ENCODE measurements at places on chromosomes 16 and 17.

- no peak for DNase-seq
These were observed 162.4 kb upstream of the FAM20A start for GRCh38 chr17:68763562-68763961.

DNA sequence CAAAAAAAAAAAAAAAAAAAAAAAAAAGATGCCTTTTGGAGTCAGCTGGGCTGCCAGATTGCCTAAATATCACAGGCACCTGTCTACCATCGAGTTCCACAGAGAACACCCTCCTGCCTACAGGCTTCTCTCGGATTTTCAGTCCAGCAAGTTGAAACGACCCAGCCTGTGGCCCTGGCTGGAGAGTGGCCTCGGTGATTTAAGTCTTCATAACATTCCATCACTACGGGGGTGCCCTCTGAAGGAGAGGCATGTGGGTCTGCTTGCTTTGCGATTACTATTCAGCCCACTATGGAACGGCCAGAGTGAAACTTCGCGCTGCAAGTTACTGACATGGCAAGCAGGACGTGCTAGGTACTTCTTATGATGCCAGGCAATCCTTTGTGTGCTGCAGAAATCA lies 42.8 kb downstream of the MARCHF10 start:
- DNase-seq = no peak

DNA sequence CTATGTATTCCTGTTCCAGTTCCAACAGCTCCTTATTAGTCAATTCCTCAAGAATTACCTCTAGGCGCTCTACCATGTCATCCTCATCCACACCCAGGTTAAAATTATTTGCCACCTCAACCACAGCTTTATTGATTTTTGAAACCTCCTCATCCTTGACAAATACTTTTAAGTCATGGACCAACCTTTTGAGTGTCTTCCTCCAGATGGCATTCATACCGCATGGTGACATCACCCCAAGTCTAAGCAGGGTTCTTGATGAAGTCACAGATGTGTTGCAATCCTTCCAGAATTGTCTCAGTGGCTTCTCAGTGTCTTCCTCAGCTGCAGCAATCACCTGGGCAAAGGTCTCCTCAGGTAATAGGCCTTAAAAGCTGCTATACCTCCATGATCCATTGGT lies 40.1 kb downstream of the BCL7C start:
- DNase-seq = no peak

DNA sequence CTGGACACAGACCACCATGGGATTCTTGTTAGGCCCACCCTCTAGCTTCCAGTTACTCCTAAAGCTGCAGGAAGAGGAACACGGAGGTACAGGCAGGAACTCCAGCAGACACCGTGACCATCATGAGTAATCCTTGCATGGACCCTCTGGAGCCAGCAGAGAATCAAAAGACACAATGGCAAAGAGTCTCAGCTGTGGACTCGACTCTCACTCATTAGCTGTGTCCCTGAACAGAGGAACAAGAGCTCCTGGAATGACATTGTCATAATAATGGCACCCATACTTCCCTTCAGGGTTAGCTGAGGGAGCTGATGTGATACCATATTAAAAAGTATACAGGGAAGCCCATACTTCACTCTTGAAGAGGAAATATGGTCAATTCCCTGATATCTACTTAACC lies 176.3 kb upstream of the ASIC2 start:
- DNase-seq = peak; percentile 11

DNA sequence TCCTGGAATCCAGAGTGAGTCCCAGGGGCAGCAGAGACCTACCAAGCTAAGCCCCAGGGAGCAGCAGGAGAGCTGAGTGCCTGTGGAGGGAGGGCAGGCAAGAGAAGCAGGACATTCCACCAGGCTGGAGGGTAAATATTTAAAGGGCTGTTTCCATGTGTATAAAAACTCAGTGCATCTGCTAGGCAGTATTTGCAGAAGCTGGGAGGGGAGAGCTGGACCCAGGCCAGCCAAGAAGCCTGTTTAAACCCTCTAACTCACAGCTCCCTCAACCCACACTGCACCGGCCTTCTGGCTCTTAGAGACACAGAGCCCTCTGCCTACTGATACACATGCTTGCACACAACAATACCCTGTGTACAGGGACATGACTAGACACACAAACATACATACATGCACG lies 22.5 kb upstream of the TMEM132E start:
- no peak for DNase-seq

DNA sequence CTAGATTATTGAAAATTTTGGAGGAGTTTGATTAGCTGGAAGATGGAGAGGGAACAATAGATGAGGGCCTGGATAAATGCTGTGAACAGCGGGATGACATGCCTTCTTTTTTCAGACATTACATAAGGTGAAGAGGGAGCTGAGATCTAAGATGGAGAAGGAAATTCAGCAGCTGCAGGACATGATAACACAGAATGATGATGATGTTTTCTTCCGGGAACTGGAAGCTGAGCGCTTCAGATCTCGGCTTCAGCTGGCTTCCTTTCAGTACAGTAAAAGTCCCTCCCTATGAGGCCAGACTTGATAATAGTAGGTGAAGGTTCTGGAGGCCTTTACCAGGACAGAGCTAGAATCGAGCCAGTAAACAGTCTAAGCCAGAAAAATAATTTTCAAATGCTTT lies 30.7 kb downstream of the CEP95 start:
- DNase-seq = no peak

DNA sequence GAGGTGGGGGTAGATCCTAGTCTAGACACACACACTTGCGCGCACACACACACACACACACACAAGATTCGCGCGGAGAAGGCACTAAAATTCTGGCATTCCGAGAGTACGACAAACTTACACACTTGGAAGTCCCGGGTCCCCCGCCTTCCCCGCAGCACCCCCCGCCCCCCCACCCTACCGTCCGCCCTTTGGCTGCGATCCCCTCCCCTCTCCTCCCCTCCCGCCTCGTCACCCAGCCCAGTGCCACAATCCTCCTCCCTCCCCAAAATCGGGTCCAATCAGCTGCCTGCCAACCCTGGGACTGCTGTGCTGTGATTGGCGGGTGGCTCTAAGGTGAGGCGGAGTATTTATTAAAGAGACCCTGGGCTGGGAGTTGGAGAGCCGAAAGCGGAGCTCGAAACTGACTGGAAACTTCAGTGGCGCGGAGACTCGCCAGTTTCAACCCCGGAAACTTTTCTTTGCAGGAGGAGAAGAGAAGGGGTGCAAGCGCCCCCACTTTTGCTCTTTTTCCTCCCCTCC lies at the start of gene SOX9:
SOX9 (plus strand) TSS at position 379 of the 522 bp plus-strand sequence. CDS start 372 bp downstream, outside the sequence.
- DNase-seq = peak; percentile 98

DNA sequence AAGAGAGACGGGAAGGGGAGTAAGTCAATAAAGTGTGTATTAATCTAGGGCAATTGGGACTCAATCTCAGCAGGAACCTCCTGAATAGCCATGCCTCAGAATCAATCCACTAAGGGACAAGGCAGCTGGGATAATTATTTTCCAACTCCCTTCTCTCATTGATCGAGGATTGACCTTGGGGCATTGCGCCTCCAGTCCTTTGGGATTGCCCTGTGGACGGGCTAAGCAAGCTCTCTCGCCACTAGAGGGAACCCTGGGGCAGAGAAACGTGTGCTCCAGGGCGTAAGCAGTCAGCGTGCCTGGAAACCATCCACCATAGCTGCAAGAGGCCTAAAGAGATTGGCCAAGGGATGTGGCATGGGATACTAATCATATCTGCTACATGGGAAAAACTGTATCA lies 53.9 kb upstream of the ERCC4 start:
- DNase-seq = peak; percentile 58

- no peak for DNase-seq
These were observed 65.3 kb downstream of the HS3ST3B1 start for GRCh38 chr17:14366199-14366598.

DNA sequence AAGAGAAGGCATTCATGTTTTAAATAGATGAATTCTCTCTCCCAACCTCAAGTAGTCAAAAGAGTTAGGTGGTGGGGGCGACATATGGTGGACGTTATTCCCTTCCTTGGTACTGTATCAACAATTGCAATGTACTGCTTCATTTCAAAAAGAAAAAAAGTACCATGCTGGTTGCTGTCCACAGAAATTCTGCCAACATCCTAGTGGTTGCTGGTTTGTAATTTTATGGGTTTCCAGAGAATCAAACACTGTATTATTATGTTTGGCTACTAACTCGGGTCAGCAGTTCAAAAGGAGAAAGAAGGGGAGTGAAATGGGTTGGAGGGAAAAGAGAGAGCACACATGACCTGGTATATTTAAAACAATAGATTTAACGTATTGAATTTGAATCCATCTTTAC lies 61.1 kb upstream of the KCNJ16 start:
- DNase-seq = no peak

- no peak for DNase-seq
These were observed 25.6 kb upstream of the PMFBP1 start for GRCh38 chr16:72197545-72197944.

DNA sequence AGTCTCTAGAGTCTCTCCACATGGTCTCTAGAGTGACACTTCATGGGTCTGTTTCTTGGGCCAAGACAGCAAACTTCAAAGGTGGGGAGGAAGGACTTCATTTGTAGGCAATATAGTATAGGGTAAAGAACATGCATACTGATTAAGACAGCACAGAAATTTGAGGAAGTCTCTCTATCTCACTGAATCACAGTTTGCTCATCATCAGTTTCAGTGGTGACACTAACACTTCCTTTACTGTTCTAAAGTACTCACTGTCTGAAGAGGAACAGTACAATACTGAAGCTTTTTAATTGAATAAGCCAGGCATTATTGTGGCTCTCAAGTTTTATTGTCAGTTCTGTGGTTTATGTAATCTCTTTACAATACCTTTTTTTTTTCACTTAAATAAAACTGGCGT lies 656.4 kb upstream of the CDH8 start:
- DNase-seq = no peak

DNA sequence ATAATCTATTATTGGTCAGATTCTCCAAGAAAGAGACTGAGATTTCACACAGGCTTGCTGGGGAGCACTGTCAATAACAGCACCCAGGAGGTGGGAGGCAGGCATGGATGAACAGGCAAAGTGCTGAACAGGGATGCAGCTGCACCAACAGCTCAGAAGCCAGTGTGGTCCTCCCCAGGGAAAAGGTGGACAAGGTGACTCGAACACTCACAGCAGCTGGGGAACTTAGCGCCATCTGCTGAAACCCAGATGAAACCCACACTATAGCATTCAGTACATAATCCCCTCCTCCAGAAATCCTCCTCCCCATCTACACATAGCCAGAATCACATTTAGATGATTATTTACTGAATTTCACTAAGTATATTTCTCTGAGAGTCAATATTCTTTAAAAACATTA lies 255.2 kb upstream of the WSB1 start:
- DNase-seq = peak; percentile 0

- peak; percentile 80 for DNase-seq
These were observed 2.1 kb downstream of the CFAP20 start for GRCh38 chr16:58127033-58127556.

- DNase-seq = no peak
These were observed 1.1 kb downstream of the CES2 start for GRCh38 chr16:66936462-66936861.

DNA sequence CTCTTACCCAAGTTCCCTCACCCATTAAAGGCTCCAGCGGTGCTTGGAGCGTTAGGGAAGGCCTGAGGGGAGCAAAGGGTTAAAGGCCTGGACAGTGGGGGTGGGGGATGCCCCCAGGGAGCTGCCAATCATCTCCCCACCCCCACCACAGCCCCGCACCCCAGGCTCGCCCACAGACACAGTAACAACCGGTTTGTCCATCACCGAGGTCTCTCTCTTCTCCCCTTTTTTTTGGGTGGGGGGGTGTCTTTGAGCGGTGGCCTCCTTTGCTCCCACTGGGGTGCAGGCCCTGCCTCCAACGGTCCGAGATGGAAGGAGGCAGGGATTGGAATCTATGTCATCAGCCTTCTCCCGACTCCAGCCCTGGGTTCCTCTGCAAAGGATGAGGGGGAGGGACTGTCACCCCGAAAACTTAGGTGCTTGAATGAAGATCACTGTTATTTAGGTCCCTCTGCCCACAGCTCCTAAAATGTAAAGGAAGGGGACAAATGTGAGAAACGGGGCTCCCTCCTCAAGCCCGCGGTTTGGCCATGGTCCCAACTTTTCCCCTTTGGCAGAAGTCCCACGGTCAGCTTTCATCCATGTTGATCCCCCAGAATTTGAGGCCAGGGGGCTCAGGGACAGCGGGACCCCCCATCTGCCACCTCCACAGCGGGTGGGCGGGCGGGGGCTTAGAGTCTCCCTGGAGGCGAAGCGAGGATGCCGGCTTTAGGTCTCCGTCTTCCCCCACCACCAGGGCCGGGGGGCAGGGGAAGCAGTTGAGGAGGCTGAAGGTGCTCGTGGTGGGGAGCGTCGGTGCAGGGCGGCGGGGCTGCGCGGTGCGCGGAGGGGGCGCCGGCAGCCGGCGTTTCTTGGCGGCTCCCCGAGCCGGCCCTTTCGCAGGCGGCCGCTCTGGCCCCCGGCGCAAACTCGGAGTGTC lies 1.7 kb downstream of the EPOP start:
- DNase-seq = no peak

- no peak for DNase-seq
These were observed 35.4 kb upstream of the ADORA2B start for GRCh38 chr17:15909481-15909991.

DNA sequence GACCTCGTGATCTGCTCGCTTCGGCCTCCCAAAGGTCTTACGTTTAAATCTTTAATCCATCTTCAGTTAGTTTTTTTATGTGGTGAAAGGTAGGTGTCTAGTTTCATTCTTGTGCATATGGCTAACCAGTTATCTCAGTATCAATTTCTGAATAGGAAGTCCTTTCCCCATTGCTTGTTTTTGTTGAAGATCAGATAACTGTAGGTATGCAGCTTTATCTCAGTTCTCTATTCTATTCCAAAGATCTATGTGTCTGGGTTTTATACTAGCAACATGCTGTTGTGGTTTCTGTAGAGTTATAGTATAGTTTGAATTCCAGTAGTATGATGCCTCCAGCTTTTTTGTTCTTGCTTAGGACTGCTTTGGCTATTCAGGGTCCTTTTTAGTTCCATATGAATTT lies 65.2 kb downstream of the TNFRSF13B start:
- DNase-seq = no peak

DNA sequence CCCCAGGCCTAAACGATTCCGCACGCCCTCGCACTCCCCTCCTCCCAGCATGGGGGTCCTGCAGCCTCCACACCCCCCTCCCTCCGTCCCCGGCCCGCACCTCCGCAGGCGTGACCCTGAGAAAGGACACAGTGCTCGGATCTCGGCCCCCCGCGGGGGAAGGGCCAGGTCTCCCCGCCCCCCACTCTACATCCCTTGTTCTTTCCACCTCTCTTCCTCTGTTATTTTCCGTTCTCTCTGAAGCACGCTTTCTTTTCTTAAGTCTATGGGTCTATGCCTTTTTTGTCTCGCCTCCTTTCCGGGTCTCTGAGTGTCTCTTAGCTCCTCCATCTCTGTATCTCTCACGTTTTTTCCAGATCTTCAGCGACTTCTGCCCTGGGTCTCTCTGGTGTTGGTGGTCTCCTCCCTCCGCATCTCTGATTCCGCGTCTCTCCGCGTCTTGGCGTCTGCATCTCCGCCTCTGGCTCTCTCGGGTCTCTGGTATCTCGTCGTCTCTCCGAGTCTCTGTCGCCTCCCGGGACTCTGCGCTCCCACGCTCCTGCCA lies 2.1 kb upstream of the HES7 start:
- DNase-seq = peak; percentile 60

All from muscle of leg (tissue), 16 donors.